ENCODE measurements at places on chromosomes 11 and 22. TPM values are rescaled to one million over a fixed set of nuclear protein-coding genes. Genes with fewer than 3 reads are reported as not detected.

MAPK11 gene
- total RNA-seq, result 21.8 TPM

GAL3ST1 gene
- under 0.01 TPM for total RNA-seq

SCT gene
- total RNA-seq, result not detected

OR8D1 gene
- not detected for total RNA-seq

SMIM35 gene
- total RNA-seq, result not detected

OR10D3 gene
- total RNA-seq, result not detected

LMO2 gene
- 78.4 TPM for total RNA-seq

PGM2L1 gene
- total RNA-seq, result 31.4 TPM

APOBEC3B gene
- total RNA-seq, result 1.3 TPM

KLHL35 gene
- total RNA-seq, result 1.7 TPM

SCGB1D2 gene
- not detected for total RNA-seq

KDM4E gene
- not detected for total RNA-seq

EFCAB6 gene
- total RNA-seq, result 0.22 TPM

EXPH5 gene
- under 0.01 TPM for total RNA-seq

MPZL3 gene
- 5.2 TPM for total RNA-seq
